ENCODE measurements at places on chromosomes 5 and 9.

GRCh38 chr9:35495984-35496383, 6.1 kb downstream of the RUSC2 start:
- no peak for DNase-seq

DNA sequence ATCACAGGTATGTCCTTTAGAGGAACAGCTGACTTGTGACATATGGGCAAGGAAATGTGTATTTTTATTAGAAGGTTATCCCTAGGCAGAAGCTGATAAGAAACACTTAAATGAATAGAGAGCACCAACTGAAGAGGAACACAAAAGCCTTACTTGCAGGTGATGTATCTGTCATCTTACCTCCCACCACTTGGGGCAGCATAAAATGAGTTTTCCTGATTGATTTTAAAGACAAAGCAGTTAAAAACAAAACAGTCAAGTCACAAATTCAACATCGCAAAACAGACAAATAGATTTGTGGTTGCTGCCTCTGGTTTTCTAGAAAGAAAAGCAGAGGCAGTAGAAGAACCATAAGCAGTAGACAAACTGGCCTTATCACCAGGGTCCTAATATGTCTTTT, 302.4 kb upstream of the ZNF462 start:
- no peak for DNase-seq

DNA sequence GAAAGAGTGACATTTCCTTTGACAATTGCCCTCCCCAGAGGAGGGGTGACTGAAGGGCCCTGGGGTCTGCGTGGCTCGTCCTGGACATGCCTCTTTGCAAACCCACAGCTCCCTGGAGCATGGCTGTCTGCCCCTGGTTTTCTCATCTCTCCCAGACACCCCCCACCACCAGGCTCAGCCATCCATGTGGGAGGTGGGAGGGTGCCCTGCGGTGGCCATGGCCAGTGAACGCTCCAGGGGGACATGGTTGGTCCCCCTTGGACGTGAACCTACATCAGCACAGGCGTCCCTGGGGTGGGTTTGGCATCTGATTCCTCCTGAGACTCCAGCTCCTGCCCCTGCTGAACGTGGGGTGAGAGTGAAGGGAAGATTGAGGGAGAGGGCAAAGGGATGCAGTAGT, 67.7 kb upstream of the LMX1B start:
- no peak for DNase-seq

GRCh38 chr5:29796013-29796412, 1397.5 kb upstream of the CDH6 start:
- DNase-seq, result no peak

GRCh38 chr9:121966706-121967105, 126.4 kb downstream of the TTLL11 start:
- DNase-seq, result no peak

DNA sequence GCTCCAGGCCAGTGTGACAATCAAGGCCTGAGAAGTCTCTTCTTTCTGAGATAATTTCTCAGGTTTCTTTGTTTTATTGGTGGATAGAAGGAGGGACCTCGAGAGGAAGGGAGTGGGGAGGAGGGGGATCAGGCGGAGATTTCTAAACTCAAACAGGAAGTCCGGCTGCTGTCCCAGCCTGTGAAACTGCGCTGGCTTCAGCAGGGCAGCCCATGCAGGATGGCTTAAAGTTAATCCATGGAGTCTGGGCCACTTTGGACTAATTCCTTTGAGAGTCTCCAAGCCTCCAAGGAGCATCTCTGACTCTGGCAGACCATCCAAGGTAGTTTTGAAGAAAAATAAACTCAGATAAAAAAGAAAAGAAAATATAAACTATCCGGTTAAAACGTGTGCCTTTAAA, 378.5 kb downstream of the MLLT3 start:
- no peak for DNase-seq

GRCh38 chr5:12272389-12272788, 368.1 kb upstream of the CTNND2 start:
- no peak for DNase-seq

- no peak for DNase-seq
Measured at GRCh38 chr5:170678811-170679210, 104.7 kb upstream of the GABRP start.

DNA sequence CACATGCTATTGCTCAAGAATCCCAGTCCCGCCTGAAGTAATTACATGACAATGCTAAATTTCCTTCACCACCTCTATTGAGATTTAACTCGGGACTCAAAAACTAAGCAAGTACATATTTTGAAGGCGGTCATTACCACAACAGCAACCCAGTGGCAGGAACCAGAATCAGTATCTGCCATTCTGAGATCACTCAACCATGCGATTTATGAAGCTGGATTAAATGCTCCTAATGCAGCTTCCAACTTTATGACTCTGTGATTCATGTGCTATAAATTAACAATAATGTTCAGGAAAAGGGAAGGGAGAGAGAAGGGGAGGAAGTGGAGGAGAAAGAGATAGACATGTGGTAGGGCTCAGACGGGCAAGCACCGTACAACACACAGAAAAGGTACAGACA, 194.7 kb downstream of the DNAH5 start:
- DNase-seq, result no peak

GRCh38 chr5:55821731-55822512, 29.2 kb upstream of the IL31RA start:
- DNase-seq, result no peak

DNA sequence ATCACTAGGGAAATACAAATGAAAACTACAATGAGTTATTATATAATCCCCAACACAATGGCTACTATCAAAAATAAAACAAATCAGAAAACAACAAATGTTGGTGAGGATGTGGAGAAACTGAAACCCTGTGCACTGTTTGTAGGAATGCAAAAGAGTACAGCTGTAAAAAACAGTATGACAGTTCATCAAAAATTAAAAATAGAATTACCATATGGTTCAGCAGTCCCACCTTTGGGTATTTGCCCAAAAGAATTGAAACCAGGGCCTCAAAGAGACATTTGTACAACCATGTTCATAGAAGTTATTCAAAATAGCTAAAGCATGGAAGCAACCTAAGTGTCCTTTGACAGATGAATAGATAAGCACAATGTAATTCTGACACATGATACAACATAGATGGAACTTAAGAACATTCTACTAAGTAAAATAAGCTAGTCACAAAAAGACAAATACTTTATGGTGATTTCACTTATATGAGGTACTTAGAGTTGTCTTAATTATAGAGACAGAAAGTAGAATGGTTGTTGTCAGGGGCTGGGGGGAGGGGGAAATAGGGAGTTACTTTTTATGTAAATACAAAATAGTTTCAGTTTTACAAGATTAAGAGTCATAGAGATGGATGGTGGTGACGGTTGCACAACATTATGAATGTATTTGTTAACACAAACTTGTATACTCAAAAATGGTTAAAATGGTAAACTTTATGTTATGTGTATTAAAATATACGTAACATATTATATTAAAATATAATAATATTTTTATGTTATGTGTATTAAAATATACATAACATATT, 102.8 kb downstream of the KCTD16 start:
- no peak for DNase-seq

GRCh38 chr5:38827525-38827924, 18.3 kb upstream of the OSMR start:
- no peak for DNase-seq

- no peak for DNase-seq
Measured at GRCh38 chr5:2691530-2691929, 59.9 kb downstream of the IRX2 start.

GRCh38 chr5:73118391-73118973, 1.9 kb upstream of the TMEM171 start:
- no peak for DNase-seq

- no peak for DNase-seq
Measured at GRCh38 chr9:77744841-77745430, 96.8 kb upstream of the GNA14 start.

DNA sequence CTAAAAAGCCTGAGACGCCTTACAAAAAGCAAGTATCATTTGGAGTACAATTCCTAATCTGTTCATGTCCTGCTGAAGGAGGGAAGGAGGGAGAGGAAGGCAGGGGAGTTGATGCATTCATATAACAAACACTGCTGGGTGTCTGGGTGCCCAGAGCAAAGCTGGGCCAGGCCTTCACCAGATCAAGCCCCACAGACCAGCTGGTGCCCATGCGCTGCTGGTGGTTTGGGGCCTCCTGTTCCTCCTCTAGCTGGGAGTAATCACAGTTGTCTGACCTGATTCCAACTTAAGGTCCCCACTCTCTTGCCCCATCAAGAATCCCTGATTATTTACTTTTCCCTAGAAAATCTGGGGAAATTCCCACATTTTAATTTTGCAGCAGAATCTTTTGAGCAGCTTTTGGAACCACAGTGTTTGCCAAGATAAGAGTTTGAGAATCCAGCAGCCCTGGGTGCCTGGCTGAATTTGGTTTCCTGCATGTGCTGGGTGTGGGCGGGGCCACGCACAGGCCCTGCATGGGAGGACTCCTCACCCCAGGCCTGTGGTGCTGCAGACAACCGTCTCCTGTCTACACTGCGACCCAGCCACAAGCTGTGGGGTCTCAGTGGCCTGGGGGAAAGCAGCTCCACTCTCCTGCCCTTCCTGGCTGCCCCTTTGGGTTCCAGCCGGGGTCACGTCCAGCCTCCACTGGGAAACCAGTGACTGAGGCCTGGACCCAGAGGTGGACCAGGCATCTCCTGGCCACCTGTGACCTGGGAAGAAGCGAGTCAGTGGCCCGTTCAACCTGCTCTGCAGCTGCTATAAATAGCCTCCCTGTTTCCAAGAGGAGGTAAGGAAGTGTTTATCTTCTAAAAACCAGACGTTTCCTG, 47.5 kb downstream of the NEURL1B start:
- no peak for DNase-seq

GRCh38 chr9:129664746-129665388, 580 bp upstream of the PRRX2 start:
- DNase-seq, result no peak

- DNase-seq, result no peak
Measured at GRCh38 chr9:928363-929042, 48.0 kb upstream of the DMRT3 start.

- DNase-seq, result no peak
Measured at GRCh38 chr9:93115486-93116071, 18.5 kb downstream of the NINJ1 start.

DNA sequence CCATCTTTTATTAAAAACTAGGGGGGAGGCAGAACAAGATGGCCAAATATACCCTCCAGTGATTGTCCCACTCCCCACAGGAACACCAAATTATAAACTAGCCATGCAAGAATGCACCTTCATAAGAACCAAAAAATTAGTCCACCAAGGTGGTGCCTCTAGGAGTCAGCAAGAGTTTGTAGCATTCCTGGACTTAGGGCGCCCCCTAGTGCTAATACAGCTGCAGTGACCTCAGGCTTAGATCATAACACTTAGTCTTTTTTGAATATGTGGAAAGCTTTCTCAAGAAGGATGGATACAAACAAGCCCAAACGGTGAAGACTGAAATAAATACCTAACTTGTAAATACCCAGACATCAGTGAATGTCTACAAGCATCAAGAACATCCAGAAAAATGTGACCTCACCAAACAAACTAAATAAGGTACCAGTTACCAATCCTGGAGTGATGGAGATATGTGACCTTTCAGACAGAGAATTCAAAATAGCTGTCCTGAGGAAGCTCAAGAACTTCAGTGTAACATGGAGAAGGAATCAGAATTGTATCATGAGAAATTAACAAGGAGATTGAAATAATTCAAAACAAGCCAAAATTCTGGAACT, 19.3 kb downstream of the PPIP5K2 start:
- peak; percentile 75 for DNase-seq

- DNase-seq, result no peak
Measured at GRCh38 chr5:56328753-56329560, 95.8 kb upstream of the ANKRD55 start.

DNA sequence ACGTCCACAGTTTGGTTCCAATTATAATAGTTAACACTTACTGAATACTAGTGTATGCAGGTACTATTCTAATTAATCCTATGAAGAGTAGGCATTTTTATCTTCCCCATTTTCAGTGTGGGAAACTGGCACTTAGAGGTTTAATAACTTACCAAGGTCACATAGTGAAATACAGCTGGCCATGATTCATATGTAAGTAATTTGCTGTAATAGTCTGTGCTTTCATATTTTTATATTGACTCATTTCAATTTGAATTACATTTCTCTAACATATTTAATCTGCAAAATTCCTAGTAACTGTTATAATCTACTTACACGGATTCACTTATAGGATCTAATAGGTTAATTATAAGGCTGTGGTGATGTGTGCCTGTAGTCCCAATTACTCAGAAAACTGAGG, 19.4 kb downstream of the CCNH start:
- no peak for DNase-seq

All from neuronal stem cell (in vitro differentiated cells).